NCI-H1436 treated with DMSO at 0.1 percent for 48 hours (cell line): ENCODE measurements at places on chromosomes 1 and 21.

DNA sequence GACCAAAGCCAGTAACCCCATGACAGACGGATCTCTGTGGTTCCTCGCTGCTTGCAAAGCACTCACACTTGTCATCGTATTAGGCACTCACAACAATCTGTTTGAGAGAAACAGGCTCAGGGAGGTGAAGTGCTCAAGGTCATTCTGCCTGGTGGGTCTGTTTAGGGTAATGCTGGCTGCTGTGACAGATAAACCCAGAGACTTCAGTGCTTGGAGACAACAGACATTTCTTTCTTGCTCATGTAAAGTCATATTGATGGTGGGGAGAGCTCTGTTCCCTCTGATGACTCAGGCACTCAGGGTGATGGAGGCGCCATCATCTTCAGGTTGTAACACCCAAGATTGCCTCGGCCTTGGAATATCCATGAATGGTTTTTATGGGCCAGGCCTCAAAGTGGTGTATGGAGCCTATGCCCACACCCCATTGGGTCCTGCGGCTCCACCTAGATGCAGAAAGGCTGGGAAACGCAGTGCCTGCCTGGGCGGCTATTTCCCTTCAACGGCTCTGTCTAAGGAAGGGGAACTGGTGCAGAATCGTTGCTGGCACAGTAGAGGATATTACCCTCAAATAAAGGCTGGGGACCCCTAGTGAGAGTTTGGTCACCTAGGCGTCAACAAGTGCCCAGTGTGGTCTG, 71.6 kb upstream of the SELENON start:
- DNase-seq: no peak

GRCh38 chr21:31977816-31978215, 105.0 kb downstream of the HUNK start:
- DNase-seq: no peak

DNA sequence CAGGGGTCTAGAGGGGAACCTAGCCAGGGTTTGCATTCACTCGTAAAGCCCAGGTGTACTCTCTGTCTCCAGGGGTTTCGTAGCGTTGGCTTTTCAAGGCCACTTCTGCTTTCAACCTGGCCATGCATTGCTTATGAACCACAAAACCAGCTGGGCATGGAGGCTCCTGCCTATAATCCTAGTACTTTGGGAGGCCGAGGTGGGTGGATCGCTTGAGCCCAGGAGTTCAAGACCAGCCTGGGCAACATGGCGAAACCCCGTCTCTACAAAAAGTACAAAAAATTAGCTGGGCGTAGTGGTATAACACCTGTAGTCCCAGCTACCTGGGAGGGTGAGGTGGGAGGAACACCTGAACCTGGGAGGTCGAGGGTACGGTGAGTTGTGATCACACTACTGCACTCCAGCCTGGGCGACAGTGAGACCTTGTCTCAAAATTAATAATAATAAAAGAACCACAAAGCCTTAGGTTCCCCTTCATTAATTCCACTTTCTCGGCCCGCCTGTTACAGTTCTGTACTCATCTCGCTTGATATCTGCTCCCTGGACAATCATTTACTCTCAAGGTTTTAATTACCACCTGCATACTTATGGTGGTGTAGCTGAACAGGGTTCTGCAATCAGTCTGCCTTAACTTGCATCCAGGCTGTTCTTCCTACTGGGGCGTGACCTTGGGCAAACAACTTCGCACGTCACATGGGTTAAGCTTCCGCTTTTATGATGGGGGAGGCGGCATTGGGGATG, 6.1 kb downstream of the SLC16A4 start:
- no peak for DNase-seq

DNA sequence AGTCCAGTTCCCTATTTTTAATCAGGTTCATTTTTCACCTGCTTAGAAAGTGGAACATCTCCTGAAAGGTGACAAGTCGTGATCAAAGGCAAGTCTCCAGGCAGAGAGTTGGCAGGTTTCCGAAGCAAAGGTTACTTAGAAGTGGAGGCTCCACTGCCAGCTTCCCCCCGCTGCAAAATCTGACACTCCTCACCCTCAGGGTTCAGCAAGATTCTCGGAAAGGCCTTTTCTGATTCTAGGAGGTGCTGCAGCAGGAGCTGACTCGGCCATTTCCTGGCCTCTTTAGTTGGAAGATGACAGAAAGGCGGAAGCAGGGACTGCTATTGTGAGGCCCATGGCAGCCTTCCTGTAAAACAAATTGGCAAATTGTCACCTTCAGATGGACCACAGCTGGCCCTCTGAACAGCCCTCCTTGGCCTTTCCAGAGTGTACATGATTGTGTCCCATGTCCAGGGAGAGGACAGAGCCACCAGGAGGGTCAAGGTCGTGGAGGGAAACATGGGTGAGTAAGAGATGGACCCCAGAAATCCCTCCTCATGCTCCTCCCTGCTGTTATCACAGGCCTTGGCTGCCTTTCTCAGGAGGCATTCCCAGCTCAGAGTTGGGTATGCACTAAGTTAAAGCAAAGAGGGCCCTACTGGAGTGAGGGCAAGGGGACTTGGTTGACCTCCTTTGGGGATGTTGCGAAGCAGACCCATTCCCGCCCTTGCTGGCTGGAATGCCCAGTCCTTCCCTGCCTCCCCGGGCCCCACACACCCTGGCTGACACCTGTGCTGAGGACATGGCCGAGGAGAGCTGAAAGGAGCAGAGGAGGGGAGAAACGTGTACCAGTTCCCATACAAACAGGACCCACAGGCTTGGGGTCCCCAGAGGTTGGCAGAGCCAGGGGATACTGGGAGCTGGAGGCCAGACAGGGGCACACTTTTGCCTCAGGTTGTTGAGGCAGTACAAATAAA, 115.5 kb upstream of the IRF2BP2 start:
- no peak for DNase-seq

DNA sequence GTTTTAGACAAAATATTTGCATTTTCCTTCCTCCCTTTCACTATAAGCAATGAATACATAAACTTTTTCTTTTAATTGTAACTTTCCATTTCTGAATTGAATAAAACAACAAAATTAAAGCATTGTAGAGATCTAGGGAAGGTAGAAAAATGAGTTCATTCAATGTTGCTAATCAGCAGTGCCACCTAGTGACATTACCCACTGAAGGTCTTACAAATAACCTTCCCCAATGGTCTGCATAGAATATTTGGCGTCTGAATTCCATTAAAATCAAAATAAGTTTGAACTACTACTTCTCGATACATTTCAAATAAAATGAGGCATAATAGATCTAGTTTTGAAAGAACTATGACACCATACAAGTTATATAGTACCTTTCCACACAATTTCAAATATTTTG, 19.6 kb downstream of the FH start:
- DNase-seq: no peak

DNA sequence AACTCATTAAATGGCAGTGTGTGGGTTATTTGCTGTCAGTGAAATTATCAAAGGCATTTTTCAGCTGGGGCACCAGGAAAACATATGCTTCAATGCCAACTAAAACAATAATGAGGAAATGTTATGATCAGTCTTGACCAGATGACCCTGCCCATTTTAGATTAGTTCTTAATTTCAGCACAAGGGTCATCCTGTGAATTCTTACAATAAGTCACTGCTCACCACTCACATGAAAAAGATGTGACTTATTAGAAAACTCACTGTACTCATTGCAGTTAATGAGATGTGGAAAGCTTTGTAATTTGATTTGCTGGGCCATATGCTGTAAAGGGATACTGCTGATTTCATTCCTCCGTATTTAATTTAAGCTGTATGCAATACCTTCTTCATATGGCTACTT, 178.5 kb upstream of the LMO4 start:
- DNase-seq: no peak

DNA sequence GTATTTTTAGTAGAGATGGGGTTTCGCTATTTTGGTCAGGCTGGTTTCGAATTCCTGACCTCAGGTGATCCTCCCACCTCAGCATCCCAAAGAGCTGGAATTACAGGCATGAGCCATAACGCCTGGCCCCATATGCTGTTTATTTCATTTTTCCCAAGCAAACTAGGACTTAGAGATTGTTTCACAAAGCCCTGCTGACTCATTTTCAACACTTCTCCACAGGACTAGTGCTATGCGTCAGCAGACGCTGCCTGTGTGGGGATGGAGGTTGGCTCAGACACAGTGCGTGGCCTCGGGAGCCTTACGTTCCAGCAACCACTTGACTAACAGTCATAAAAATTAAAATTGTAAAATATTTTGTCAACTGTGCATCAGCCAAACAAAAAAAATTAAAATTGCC, 22.7 kb downstream of the PKNOX1 start:
- no peak for DNase-seq

DNA sequence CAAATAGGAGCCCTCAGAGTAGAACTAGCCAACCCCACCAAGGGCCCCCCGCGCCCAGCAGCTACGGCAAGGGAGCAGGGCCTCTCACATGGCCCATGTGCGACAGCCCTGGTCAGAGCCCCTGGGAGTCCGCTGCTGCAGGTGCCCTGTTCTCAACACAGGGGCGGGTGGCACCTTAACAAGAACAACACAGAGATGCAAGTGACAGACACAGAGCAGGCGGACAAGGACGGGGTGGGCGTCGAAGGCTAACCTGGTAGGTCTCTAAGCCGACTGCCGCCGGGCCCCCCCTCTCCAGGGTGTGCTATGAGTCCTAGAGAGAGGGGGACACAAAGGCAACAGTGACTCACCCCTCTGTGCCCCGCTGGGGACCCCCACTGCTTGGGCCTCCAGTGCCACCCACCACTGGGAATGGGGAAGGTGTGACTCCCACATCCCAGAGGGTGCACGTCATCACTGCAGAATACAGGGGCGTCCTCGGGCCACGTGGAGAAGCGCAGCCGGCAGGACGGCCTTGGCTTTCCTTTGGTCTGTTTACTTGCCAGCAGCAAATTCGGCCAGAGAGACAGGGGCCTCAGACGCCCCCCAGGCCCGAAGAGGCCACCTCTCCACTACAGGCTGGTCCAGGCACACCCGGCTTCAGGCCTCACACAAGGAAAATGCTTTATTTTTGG, 44.8 kb downstream of the PRDM15 start:
- DNase-seq: no peak

DNA sequence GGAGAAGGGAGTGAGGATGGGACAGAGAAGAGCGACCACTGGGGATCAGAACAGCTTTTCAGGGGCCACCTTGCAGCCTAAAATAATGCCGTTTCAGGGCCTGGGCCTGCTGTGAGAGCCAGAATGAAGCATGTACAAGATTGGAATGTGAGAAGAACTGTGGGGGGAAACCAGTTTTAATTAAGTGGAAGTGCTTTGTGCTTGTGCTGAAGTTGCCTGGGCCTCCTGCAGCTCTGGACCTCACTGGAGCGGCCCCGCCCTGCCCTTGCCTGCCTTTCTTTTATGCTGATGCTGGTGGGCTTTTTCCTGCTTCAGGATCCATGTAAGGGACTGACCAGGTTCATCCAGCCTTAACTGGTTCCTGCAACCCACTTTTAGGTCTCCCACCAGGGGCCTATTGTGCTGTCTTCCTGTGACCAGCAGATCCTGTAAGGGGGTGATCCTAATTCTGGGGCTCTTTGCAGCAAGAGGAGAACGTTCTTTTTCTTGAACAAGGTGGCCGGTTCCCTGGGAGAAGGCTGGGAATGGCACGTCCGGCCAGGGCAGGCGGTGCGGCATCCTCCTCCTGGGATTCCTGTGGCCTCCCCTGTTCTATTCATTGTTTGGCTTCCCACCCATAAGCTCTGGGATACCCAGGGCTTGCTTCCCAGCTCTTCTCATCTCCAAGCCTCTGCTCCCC, 3.2 kb downstream of the C1orf226 start:
- DNase-seq: no peak

GRCh38 chr1:19240673-19241538, 10.4 kb downstream of the EMC1 start:
- DNase-seq: no peak

- DNase-seq: no peak
These were observed 36.0 kb upstream of the GPR37L1 start for GRCh38 chr1:202086579-202087350.

- no peak for DNase-seq
These were observed 64.1 kb upstream of the RNPC3 start for GRCh38 chr1:103461161-103462105.

GRCh38 chr21:35198982-35199732, 150.1 kb upstream of the RUNX1 start:
- DNase-seq: no peak

GRCh38 chr21:31647650-31648049, 11.8 kb upstream of the SOD1 start:
- DNase-seq: no peak

- no peak for DNase-seq
These were observed 251.7 kb downstream of the BRINP3 start for GRCh38 chr1:190226006-190226405.

- no peak for DNase-seq
These were observed 75.8 kb downstream of the ST3GAL3 start for GRCh38 chr1:43783096-43783670.

GRCh38 chr1:16422041-16422440, 15.2 kb downstream of the SPATA21 start:
- no peak for DNase-seq

DNA sequence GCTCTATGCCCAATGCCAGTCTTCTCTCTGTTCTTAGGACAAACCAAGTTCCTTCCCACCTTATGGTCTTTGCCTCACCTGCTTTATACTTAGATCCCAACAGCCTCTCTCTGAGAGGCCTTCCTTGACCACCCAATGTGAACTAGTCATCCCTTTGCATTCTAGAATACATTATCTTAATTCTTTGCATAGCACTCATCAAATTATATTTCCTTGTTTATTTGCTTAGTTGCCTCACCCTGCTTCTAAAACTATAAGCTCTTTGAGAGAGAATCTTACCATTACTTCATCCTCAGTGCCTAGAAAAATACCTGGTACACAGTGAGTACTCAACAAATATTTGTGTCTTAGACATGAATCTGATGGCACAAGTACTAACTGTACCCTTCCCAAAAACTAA, 8.0 kb downstream of the PIGP start:
- DNase-seq: no peak

GRCh38 chr1:76352741-76353435, 278.3 kb downstream of the ST6GALNAC3 start:
- DNase-seq: no peak

GRCh38 chr21:33019885-33020557, 5.7 kb upstream of the OLIG2 start:
- DNase-seq: no peak

GRCh38 chr1:57133686-57134085, 167.9 kb upstream of the C8B start:
- DNase-seq: no peak

DNA sequence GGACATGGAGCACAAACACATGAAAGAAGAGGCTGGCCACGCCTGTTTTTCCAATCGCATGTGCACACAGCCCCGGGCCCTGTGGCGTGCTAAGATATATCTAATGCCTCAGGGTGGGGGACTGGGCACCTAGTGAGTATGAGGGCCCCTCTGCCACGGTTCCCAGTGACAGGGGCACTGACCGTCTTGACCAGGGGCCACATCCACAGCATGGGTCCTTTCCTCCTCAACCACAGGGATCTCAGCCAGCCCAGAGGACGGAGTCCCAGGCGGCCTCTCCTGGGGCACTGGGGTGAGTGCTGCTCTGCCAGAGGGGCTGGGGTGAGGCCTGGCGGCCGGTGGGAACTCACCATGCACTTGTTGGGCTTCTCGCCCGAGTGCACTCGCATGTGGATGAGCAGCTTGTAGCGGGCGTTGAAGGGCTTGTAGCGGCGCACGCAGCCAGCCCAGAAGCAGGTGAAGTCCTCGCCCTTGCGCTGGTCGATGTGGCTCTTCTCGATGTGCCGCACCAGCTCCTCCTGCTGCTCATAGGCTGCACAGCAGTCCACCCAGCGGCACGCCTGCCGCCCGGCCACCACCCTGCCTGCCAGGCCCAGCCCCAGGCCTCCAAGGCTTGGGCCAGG, 134.7 kb downstream of the DMRTB1 start:
- no peak for DNase-seq
